ENCODE measurements at places on chromosomes 16 and 17.

DNA sequence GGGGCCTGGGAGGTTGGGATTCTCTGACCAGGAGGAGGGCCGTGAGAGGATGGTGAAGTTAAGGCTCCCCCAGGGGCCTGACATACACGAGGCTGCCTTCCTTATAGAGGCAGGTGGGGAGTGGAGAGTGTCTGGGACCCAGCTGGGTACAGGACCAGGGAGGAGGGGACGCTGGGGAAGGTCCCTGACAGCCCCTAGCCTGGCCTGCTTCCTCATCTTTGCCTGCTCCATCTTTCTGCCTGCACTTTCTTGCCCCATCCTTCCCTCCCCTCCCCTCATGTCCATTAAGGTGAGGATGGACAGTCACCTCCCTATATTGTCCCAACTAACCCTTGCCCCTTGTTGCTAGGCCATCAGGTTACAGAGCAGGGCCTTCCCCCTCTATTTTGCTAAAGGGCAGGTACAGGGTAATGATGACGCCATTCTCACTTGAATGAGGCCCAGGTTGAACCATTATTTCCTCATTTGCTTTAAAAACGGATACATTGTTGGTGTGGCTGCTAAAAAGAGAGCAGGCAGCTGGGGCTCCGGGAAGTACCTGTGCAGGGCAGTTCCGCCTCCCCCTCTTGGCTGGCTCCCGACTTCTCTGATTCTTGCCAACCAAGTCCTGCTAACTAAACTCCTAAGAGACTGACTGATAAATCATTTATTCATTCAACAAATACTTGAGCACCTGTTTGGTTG, 1.3 kb downstream of the C17orf99 start:
- no peak for DNase-seq

DNA sequence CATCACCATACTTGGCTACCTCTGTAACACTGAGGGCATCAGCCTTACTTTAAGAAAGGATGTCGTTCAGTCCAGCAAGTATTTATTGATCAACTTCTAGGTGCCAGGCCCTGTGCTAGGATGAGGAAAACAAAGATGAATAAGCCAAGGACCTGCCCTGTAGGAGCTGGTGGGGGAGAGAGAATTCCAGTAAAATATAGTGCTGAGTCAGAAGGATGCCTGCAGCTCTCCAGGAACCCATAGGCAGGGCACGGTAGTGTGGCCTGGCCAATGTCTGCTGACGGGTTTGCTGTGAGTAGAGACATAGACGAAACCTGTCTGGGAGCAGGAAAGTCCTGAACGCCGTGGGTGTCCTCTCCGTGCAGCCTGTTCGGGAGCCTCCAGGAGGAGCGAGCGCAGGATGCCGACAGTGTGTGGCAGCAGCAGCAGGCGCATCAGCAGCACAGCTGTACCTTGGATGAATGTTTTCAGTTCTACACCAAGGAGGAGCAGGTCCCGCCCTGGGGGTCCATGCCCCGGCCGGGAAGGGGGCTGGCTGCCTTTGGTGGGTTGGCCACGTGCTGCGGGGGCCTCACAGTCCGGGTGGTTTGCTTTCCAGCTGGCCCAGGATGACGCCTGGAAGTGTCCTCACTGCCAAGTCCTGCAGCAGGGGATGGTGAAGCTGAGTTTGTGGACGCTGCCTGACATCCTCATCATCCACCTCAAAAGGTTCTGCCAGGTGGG, 55.6 kb downstream of the USP43 start:
- DNase-seq: no peak

DNA sequence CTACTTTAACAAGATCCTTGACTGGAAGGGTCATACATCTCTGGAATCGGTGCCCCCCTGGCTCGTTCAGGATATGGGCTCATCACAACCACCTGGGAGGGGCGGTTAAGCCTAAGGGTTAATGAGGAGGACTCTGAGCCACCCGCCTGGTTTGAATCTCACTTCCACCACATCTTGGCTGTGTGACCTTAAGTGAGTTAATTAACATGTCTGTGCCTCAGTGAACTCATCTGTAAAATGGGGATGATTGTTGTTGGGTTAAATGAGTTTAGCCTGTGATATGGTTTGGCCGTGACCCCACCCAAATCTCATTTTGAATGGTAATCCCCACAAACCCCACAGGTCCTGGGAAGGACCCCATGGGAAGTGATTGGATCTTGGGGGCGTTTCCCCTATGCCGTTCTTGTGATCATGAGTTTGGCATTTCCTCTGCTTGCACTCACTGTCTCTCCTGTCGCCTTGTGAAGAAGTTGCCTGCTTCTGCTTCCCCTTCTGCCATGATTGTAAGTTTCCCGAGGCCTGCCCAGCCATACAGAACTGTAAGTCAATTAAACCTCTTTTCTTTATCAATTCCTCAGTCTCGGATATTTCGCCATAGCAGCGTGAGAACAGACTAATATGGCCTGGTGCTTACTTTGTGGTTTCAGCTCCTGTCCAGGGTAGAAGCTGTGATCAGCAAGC, 214.0 kb upstream of the CIBAR2 start:
- no peak for DNase-seq

GRCh38 chr17:1865252-1866037, 35.6 kb downstream of the RPA1 start:
- no peak for DNase-seq

GRCh38 chr16:11698271-11698689, 30.0 kb downstream of the SNN start:
- DNase-seq: no peak

- no peak for DNase-seq
Observed at GRCh38 chr17:35449371-35449931, 885 bp upstream of the SLFN13 start.

DNA sequence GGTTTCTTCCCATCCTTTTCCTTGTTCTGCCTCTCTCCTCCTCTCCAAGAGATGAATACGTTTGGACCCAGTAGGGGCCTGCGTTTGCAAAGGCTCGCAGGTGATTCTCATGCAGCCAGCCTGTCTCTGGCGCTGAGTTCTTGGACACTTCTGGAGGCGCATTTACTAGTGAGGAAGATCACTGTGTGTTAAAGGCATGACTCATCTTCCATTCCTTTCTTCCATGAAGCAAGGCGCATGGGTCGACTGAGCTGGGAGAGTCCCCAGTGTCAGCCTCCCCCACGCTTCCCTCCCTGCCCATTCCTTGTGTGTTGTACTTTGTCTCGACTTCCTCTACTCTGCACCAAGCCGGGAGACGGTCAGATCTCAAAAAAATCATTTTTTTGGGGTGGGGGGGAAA, 159.9 kb upstream of the EEF2KMT start:
- DNase-seq: no peak

DNA sequence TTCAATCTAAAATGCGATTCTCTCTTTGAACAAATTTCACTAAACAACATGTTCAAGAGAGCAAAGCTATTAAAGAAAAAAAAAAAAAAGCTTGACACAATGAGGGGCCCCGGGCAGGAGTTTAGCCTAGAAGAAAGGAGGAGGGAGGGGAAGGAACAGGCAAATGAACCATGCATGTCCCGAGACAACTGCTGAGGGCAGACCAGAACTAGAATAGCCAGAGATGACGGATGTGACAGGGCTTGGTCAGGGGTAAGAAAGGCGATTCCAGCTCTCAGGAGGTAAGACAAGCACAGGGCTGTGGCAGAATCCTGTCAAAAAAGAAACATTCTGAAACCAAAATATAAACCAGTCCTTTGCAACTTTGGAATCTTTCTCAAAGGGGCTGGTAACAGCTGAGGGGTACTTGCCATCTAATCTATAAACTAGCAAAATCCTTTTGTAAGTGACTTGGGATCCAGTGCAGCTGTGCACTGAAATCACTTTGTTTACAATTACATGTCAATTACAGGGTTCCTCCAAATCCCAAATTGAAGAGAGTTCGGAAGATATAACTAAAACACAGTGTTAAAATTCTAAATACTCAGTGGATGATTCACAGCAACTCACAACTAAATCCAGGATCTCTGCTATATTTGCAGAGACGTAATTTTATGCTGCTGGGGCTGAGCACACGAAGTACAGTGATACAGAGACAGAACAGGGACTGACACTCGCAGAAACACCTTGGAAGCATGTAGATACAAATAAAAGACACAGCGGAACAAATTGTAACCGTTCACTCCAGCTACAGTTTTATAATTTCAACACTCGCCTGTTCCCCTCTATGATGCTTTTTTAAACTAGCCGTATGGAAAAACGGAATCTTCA, 567.4 kb upstream of the ZFHX3 start:
- no peak for DNase-seq

DNA sequence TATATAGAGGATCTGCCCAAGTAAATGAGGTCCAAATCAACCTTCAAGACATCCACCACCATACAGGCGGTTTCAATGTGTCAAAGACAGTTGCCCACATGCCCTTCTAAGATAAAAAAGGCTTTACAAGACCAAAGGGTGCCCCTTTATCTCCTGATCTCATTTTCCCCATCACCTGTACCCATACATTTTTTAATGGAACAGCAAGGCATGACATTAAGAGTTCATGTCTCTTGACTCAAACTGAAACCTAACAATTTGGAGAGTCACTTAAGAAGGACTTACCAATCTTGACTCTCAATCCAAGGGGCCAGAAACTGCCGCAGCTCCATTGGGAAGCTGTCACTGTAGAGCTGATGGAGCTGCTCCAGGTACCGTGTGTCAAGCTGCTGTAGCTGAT, 40.1 kb downstream of the STAT3 start:
- DNase-seq: no peak

GRCh38 chr17:66985338-66986237, 21.1 kb downstream of the CACNG4 start:
- no peak for DNase-seq

DNA sequence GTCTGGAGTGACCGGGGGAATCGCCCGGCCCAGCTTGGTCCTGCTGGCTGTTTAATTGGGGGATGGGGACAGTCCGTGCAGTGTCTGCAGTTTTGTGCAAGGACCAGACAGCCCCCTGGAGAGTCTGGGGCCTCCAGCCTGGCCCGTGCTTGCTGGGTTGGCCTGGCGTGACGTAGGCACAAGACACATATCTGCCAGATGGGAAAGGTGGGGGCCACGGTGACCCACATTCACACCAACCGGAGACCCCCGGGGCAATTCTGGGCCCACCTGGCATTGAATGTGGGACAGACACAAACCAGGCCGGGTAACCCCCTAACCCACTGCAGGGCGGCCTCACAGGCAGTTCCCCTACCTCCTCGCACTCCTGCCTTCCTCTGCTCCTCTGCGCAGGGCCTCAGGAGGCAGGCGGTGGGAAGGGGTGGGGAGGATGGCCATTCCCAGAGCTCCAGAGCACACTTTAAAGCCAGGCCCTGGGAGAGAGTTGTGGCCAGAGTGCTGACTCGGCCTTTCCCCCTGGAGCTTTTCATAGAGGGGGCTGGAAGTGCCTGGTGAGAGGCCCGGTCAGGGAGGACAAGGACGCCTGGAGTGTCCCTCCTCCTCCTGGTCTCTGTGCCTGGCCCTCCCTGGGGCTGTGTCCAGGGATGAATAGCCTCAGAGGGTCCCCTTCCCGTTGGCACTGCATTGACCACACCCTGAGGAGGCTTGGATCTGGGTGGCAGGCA, 1.5 kb downstream of the MRC2 start:
- no peak for DNase-seq

DNA sequence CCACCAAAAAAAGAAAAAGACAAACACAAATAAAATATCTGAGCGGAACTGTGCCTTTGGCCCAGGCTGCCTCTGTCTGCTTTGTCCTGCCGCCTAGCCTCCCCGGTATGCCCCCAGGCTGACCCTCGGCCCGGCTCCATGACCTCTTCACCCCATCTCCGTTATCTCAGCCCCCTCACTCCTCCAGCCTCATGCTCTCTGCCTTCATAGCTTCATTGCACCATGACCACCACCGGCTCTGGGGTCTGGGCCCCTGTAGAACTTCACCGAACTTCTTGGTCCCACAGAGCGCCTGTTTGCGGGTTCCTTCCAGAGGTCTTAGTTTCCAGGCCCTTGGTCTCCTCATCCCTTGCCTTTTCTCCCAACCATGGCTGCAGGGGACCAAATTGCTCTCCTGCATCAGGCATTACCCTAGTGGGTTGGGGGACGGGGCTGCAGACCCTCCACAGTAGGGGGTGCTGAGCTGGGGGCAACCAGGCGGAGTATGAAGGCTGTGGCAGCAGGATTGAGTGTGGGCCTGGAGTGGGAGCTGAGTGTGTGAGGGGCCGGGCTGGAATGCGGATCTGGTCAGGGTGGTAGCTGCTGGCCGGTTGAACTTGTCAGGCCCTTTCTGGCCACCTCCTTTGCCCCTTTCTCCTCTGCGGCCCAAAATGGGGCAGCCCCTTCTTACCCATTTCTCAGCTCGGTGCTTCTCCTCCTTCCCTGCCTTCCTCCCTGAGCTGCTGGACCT, 6.9 kb downstream of the HIRIP3 start:
- no peak for DNase-seq

- no peak for DNase-seq
Observed at GRCh38 chr16:55968221-55968620, 93.0 kb upstream of the CES5A start.

DNA sequence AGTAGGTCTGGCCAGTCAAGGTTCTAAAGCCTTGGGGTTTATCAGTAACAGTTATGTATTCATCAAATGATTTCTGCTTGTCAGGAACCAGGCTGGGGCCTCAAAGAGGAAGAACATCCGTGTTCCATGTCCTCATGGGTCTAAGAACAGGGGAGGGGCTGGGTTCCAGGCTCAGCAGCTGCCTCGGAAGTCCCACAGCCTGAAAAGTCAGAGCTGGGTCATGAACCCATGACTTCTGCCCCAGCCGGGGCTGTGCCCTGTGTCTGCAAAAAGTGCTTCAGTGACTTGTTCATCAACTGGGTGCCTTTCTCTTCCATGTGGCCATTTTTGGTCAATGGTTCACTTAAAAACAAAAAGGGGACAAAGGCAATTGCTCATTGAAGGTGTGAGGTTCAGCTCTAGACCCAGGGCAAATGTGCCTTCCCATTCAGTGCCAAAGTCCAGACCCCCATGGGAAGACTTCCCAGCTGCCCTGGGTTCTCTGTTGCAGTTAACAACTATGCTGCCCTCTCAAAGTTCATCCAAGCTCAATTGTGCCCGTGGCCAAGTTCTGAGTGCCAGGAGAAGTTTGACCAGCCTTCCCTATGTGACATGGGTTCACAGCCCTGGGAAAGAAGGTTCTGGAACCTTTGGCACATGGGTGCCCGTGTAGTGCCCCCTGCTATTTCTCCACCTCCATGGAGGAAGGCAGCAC, 18.5 kb downstream of the TBKBP1 start:
- DNase-seq: no peak

DNA sequence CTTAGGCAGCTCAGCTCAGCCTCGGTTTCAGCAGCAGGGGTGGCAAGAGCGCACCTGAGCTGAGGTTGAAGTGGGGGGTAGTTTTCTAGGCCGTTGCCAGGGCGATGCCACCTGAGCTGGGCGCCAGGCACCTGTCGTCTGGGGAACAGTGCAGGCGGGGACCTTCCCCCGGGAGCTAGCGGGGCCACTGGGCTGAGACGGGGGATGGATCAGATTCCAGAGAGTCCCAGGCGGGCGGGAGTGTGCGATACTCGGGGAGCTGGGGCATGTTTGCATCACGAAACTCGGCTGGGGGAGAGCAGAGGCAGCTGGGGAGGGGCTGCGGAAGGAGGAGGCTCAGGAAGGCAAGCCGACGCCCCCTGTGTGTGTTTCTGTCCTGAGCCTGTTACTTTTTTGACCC, 477 bp upstream of the CLDN9 start:
- no peak for DNase-seq
